CD4-positive, alpha-beta T cell treated with Interleukin-4 for 1 hour (primary cell): ENCODE measurements at places on chromosomes 12 and 14.

GRCh38 chr12:125882141-125882540 is 816.9 kb downstream of the AACS start:
- no peak for DNase-seq

GRCh38 chr14:72754949-72755348 is 139.0 kb downstream of the DPF3 start:
- no peak for DNase-seq

GRCh38 chr12:130280231-130280630 is 57.5 kb upstream of the PIWIL1 start:
- no peak for DNase-seq

- DNase-seq = no peak
Observed at GRCh38 chr12:30977124-30977523, 50.6 kb downstream of the TSPAN11 start.

DNA sequence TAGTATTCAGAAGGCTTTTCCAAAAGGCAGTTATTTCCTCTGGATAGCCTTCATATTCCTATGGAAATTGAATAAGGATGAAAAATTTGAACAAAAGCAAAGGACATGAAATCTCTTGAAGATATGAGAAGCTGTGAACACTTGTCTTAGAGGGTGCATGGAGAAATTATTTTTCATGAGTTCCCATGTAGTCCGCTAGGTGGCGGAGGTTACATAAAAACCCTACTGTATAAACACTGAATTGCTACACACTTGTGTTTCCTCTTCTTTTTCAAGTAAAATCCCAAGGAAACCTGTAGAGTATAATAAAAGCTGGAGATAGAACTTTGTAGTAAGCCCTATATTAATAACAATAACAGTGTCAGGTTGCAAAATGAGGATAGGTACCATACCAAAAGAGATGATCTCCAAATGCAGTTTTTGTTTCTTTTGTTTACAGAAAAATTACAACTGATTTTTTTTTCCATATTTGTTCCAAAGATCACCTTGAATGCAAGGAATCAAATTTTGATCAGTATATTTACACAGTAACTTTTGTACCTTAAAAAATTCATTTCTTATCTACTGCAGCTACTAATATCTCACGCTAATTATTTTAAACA is 37.8 kb upstream of the OR4E1 start:
- no peak for DNase-seq

GRCh38 chr14:91364524-91365270 is 52.9 kb downstream of the CCDC88C start:
- no peak for DNase-seq
